Iris pigment epithelial cell (primary cell): ENCODE measurements at places on chromosomes 6 and 20.

GRCh38 chr6:113684382-113684901 is 172.7 kb upstream of the MARCKS start:
- peak; percentile 43 for DNase-seq

- no peak for DNase-seq
These were observed 117.0 kb upstream of the UST start for GRCh38 chr6:148629592-148630465.

DNA sequence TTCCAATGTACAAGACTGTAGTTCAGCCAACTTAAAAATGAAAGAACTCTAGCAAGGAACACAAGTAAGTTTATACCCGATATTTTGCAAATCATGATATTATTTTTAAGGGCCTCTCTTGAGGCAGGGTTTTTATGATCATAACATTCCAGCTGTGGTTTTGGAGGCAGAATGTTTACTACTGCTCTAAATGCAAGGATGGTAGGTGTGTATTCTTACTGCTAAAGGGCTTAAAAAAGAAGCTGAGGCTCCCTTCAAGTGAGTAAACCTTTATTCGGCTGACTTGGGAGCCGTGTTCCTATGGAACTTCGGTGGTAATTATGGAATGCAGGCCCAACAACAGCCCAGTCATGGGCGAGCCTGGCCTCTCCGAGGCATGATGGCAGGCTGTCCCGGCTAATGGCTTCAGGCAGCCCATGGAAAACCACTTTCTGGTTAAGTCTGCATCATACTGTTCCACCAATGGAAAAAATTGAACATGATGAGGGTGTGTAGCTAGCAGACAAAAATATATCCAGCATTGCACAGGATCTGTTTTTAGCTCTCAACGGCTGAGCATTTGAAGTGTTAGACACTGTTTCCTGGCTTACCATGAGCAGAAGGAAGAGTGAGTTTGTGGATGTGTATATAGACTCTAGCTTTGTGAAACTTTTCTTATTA is 111.5 kb downstream of the TIAM2 start:
- peak; percentile 39 for DNase-seq

- peak; percentile 12 for DNase-seq
These were observed 21.5 kb upstream of the HS3ST5 start for GRCh38 chr6:114364301-114364700.

DNA sequence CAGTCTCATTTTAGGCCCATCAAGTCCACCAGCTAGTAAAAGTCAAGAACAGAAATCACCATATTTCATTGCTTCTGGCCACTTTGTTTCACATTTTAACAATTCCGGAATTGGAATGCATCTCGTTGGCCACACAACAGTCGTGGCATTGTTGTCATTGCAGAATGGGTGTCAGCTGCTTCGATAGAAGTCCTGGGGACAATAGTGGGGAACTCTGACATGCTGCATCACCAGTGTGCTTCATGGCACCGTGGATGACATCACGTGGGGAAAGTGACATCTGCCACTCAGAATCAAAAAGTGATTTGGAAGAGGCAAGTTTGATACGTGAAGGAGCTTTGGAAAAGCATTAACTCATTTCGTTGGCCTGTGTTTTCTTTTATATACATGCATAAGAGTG is 43.8 kb upstream of the XRN2 start:
- DNase-seq = no peak

DNA sequence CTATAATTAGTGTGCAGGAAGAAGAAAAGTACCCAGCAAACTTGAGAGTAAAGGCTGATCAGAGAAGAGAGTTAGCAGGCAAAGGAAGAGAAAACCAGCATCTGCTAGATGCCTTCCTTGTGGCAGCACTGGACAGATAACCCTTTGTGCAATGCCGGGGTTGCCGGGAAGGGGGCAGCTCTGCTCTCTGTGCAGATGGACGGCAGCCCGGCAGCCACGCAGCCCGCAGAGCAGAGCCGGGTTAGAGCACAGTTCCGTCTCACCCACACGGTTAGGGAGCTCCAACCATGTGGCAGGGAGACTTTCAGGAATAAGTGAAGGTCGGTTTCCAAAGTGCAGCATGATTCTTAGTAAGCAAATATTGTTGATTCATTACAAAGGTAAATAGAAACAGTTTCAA is 80.0 kb upstream of the RPS6KA2 start:
- DNase-seq = peak; percentile 21

DNA sequence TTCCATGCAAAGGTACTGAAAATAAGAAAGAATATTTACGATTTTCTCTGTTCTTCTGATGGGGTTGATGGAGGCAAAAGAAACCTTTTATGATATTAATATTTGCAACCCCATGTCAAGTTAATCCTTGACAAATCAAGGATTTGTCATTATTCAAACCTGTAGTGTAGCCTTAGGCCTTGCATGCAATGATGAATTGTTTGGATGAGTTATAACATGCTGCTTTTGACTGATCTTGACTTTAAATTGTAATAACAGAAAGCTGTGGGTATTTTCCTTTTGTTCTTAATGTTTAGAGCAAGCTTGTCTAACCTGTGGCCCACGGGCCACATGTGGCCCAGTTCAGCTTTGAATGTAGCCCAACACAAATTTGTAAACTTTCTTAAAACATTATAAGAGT is 13.0 kb upstream of the BAG2 start:
- DNase-seq = no peak

DNA sequence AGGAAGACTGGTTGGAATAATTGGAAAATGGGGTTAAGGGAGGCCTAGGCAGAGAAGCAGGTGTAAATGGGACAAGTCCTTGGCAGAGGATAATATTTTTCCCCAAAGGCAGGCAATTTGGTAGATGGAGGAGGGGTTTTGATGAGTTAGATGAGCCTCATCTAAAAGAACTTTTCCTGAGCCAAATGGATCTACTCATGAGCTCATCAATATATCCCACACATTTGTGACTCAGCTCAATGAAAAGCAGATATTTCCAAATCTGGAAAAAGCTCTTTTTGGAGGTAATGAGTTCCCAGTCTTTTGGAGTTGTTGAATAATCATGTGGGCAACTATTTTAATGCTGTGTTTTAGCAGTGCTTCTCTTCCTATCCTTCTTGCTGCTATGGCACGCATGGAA is 685.5 kb upstream of the CITED2 start:
- DNase-seq = no peak

- DNase-seq = no peak
These were observed 92.0 kb upstream of the PAX1 start for GRCh38 chr20:21613512-21613911.

GRCh38 chr6:76942203-76942966 is 520.9 kb downstream of the HTR1B start:
- no peak for DNase-seq

DNA sequence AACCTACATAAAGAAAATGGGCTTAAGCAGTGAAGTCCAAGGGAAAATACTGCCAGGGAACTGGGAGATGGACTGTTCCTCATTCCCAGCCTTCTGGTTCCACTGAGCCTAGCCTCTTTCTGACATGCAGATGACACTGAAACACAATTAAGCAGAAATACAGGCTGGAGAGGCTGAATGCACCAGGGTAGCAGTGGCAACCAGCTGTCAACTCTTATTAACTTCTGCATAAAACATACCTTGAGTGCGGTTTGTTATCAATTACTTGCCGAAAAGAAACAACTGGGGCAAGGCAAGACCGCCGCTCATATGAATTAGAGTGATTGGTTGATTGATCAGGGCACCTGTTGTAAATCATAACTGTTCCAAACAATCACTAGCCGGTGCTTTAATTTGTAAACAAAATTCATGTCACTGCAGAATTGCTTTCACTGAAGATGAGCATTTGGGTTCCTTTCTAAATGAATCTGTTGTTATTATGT is 16.3 kb downstream of the TFAP2B start:
- DNase-seq = no peak

- DNase-seq = peak; percentile 30
These were observed 49.4 kb downstream of the KAT14 start for GRCh38 chr20:18187020-18187419.

GRCh38 chr6:128172752-128173682 is 272.2 kb upstream of the THEMIS start:
- peak; percentile 59 for DNase-seq

DNA sequence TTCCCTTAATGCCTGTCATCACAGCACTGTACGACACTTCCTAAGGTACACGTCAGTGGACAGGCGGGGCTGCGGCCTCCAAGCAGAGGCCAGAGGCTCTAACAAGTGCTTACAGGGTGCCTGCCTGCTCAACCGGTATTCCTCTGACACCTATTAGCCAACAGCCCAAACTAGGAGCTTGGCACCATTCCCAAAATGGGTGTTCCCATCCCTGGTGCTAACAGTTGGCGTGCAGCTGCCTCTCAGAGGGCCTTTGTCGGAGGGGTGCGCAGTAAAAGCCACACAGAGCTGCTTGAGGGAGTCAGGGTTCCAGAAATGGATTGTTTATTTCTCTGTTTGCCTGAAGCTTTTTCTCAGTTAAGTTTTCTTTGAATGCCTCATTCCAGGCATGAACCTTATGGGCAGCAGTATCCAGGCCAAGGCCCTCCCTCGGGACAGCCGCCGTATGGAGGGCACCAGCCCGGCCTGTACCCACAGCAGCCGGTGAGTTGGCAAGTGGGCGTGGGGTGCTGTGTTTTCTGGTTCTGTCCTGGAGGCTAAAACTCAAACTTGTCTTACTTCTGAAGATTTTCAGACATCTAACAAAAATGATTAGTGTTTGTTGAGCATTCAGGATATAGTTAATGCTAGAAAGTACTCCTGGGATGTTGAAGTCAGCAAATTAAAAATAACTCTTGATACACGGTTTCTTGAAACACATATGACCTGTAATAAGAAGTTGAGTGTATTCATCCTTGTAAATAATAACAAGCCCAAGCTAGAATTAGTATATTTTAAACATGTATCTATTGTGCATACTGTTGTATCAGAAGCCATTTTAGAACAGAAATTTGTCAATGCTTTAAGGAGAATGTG is 124.7 kb downstream of the TMEM242 start:
- no peak for DNase-seq

GRCh38 chr6:170029416-170030283 is 261.2 kb downstream of the DLL1 start:
- DNase-seq = no peak
